Activated CD8-positive, alpha-beta memory T cell treated with anti-CD3 and anti-CD28 coated beads, Interleukin-2, amount 10 ng/mL, durations not matched to agents 7 days and 5 days (primary cell): ENCODE measurements at places on chromosomes 16 and 17. TPM values are rescaled to one million over a fixed set of nuclear protein-coding genes. Genes with fewer than 3 reads are reported as not detected.

- no peaks in the 10 kb centered on the region for H3K27me3 ChIP-seq
- no peaks in the 10 kb centered on the region for H3K4me1 ChIP-seq
- no peaks in the 10 kb centered on the region for H3K36me3 ChIP-seq
- DNase-seq, result no peak
- H3K4me3 ChIP-seq, result no peak overlapping the region
Observed at GRCh38 chr17:47959825-47960655, 2.4 kb upstream of the PRR15L start.

- no peaks in the 10 kb centered on the region for H3K4me1 ChIP-seq
- no peak overlapping the region for H3K4me3 ChIP-seq
- no peak overlapping the region for H3K27ac ChIP-seq
- no peak for DNase-seq
- no peaks in the 10 kb centered on the region for H3K36me3 ChIP-seq
Observed at GRCh38 chr16:14024283-14024682, 46.8 kb upstream of the MRTFB start.

DNA sequence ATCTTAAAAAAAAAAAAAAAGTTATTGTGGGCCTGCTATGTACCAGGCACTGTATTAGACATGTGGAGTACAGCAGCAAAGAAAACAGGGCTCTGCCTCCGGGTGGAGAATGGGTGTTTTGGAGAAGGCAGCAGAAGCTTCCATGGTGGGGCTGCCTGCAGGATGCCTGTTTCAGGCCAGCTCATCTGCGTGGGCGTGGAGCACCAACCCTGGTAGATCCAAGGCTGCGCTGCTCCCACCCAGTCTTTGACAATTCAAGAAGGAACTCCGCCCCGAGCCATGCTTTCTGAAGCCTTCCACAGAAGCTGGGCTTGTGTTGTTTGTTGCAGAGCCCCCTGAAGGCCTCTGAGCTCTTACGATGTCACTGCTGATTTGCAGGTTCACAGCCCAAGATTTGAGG lies 23.2 kb upstream of the CACNG1 start:
- no peak for DNase-seq
- H3K4me1 ChIP-seq, result no peaks in the 10 kb centered on the region
- no peaks in the 10 kb centered on the region for H3K27me3 ChIP-seq
- H3K36me3 ChIP-seq, result no peaks in the 10 kb centered on the region
- no peak overlapping the region for H3K4me3 ChIP-seq
- no peak overlapping the region for H3K27ac ChIP-seq

DNA sequence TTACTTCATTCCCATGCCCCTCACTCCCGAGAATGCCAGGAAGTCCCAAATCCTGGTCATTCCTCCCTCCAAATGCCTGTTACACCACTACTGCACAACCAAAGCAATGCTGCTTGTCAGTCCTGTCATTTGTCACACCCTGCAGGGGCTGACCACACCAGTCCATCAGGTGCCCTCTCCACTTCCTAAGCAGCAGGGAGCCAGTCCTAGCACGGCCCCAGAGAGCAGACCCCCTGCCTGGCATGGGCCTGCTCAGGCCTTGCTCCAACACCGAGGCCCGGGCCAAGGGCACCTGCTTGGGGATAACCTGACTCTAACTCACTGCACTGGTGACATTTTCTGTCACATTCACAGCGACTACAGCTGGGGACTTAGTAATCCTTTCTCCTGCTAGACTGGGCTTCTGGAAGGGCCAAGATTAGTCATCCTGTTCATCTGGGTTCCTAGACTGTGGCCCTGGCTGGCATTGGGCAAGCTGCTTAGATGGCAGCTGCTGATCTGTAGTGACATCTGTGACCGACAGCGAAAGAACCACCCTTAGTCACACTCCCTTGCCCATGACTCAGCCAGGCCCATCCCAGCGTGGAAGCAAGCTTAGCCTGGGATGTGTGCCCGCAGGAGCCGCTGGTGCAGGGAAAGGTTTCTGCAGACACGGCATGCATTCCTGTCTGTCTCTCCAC lies 5.4 kb downstream of the ALYREF start:
- no peaks in the 10 kb centered on the region for H3K27me3 ChIP-seq
- no peak overlapping the region for H3K4me3 ChIP-seq
- H3K4me1 ChIP-seq, result peaks cover 29% of the 10 kb centered on the region

- peaks cover 7% of the 10 kb centered on the region for H3K27me3 ChIP-seq
- H3K27ac ChIP-seq, result no peak overlapping the region
- no peak overlapping the region for H3K4me3 ChIP-seq
- no peaks in the 10 kb centered on the region for H3K36me3 ChIP-seq
Observed at GRCh38 chr16:20987049-20987448, 86.5 kb downstream of the LYRM1 start.

DNA sequence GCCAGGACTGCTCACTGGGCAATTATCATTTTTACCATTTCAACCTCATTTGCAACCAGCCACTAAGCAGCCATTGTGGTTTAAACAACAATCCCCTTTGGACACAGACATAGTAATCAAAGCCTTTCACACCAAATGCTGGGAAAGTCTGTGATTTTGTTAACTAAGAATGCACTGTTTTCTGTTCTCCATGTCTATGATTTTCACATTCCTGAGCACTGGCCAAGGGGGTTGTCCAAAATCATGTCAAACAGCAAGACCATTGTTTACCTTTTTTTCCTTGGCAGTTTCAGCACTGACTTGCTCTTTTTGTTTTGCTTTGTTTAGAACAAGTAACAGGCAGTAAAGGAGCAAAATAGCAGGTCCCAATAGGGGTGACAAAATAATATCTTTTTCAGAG lies 106.3 kb upstream of the SIAH1 start:
- no peak overlapping the region for H3K27ac ChIP-seq
- H3K36me3 ChIP-seq, result no peaks in the 10 kb centered on the region
- no peak overlapping the region for H3K4me3 ChIP-seq
- no peak for DNase-seq
- no peaks in the 10 kb centered on the region for H3K4me1 ChIP-seq

- no peak overlapping the region for H3K4me3 ChIP-seq
- H3K4me1 ChIP-seq, result peaks cover 12% of the 10 kb centered on the region
- no peaks in the 10 kb centered on the region for H3K36me3 ChIP-seq
- peaks cover 8% of the 10 kb centered on the region for H3K27me3 ChIP-seq
Observed at GRCh38 chr17:2958706-2959222, 104.6 kb downstream of the OR1D5 start.

DNA sequence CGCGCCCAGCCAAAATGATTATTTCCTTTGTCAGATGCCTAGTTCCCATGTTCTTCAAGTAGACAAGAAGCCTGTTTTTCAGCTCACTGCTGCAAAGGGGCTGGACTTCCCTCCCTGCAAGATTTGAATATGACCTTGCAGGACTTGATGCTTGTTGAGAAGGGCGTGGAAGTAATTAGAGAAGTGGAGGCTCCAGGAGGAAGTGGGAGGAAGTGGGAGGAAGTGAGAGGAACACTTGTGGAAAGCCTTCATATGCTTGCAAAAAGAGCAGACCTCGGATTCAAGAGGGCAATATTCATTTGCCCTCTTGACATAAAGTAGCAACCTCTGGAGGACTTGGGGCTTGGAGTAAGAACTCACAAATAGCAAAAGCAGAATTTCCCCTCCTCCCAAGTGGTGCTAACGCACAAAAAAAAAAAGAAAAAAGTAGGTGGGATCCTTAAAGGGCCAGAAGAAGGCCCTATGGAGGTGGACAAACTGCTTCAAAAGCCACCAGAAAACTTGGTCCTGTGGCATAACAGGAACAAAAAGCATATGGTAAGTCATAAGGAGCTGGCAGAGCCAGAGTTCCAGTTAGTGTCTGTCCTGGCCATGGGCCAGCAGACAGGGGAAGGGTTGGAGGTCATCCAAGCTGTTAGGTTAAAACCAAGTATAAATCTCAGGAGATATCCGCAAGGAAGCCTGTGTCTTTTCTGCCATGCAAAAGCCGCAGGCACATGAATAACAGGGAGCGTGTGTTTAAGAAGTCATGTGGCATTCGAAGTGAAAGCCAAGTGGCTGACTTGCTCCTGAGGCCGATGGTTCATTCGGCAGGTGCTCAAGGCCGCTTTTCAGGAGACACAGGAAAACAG lies 20.6 kb upstream of the PRKAR1A start:
- H3K36me3 ChIP-seq, result no peaks in the 10 kb centered on the region
- no peak overlapping the region for H3K27ac ChIP-seq
- H3K4me3 ChIP-seq, result no peak overlapping the region
- H3K27me3 ChIP-seq, result peaks cover 3% of the 10 kb centered on the region

DNA sequence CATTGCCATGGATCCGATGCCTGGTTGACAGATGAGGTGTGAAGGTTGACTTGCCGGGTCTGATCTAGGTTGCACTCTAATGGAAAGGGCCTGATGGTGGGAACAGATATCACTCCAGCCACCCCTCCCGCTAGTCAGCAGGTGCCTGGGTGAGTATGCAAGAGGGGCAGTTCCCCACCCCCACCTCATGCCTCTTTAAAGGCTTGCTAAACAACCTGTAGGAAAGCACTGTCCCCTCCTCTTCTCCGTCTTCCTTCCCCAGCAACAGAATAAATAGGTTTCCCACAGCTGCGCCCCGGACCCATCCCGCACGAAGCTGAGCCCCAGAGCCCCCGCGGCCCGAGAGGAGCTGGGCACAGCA lies 746 bp upstream of the TMEM132E start:
- no peak overlapping the region for H3K4me3 ChIP-seq
- DNase-seq, result no peak
- peaks cover 5% of the 10 kb centered on the region for H3K4me1 ChIP-seq
- H3K27ac ChIP-seq, result no peak overlapping the region
- peaks cover 86% of the 10 kb centered on the region for H3K27me3 ChIP-seq
- no peaks in the 10 kb centered on the region for H3K36me3 ChIP-seq

DNA sequence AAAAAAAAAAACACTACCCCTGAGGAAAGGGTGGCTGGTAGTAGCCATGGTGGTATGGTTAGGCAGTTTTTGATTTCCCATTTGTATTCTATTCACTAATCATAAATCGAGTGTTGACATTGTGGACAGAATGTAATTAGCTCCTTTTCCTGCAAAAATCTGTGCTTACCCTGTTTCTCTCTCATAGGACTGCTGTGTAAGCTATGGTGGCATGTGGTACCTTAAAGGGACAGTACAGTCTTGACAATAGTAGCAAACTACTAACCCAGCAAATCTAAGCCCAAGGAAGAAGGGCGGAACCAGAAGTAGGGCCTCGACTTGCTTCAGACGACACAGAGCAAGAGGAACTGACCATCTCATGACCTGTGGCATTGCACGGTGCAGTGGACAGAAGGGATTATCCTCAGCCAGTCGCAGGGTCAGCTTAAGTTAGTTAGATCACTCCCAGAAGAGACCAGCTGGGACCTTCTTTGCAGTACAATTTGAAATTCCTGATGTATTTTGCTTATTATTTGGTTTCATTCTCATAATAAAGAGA lies 36.3 kb downstream of the POLR3E start:
- no peak for DNase-seq
- H3K36me3 ChIP-seq, result peaks cover 72% of the 10 kb centered on the region
- no peaks in the 10 kb centered on the region for H3K27me3 ChIP-seq
- no peak overlapping the region for H3K27ac ChIP-seq
- peaks cover 6% of the 10 kb centered on the region for H3K4me1 ChIP-seq

DNA sequence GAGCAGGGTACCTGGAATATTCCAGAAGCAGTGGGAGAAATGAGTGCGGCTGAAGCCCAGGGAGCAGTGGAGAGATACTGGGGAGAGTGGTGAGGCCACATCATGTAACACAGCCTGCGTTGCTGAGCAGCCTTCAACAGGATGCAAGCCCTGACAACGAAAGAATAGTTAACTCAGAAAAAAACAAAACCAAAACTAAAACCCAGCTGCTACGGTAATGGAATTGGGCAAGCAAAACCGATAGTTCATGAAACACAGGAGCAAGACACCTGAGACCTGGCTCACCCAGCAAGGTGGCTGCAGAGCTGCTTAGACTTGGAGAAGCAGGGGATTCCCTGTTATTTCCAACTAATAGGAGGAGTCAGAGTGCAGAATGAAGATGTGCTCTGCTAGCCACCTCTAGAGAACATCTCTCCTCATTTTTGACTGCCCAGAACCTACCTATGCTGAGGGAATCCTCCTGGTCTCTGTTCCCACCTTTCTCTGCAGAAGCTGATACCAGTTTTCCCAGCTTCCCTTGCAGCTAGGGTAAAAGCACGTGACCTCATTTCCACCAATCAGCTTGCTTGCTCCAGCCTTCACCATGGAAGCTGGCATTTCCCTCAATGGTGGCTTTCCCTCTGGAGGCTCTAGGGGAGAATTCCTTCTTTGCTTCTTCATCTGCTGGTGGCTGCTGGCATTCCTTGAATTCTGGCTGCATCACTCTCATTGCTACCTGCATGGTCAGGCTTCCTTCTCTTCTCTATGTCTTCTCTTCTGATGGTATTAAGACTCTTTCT lies 59.4 kb upstream of the XYLT1 start:
- DNase-seq, result peak; percentile 69
- H3K27me3 ChIP-seq, result no peaks in the 10 kb centered on the region
- H3K36me3 ChIP-seq, result peaks cover 4% of the 10 kb centered on the region
- H3K4me3 ChIP-seq, result peak overlapping the region; percentile 80
- H3K27ac ChIP-seq, result peak overlapping the region; percentile 83

DNA sequence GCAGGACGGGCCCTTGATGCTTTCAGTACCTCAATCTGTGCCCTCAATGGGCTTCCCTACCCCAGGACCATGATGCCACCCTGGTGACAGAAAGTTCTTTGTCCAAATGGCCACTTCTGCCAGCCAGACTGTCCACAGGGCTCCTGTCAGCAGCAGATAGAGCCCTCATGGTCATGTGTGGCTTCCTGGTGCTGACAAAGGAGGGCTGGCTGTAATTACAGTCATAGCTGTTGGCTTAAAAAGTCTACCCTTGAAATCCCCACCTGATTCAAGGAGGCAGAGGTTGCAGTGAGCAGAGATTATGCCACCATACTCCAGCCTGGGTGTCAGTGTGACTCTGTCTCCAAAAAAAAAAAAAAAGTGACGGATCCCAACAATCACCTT lies 3.3 kb downstream of the TRPV2 start:
- DNase-seq, result no peak
- peak overlapping the region; percentile 47 for H3K4me3 ChIP-seq
- H3K27ac ChIP-seq, result peak overlapping the region; percentile 85

DNA sequence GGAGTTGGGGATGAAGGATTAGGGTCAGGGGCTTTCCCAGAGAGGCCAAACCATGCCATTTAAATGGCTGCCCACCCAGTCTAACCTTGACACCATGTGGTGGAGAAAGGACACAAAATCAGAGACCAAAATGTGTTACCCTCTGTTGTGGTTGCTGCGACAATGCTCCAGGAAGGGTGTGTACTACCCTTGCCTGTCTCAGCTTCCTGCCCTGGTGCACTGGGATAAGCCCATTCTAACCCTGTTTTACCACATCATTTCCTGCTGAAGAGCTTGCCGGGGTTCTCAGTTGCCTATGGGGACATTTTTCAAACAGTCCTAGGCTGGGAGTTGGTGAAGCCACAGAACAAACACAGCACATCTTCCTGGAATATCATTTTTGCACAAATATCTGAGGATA lies 4.9 kb downstream of the OR4D1 start:
- peak overlapping the region; percentile 81 for H3K27ac ChIP-seq
- peak overlapping the region; percentile 15 for H3K4me3 ChIP-seq
- H3K27me3 ChIP-seq, result peaks cover 24% of the 10 kb centered on the region
- peaks cover 35% of the 10 kb centered on the region for H3K4me1 ChIP-seq
- DNase-seq, result peak; percentile 80
- H3K36me3 ChIP-seq, result peaks cover 2% of the 10 kb centered on the region

GRCh38 chr17:65018610-65019316 lies 37.8 kb downstream of the GNA13 start:
- H3K4me1 ChIP-seq, result peaks cover 58% of the 10 kb centered on the region
- no peak overlapping the region for H3K27ac ChIP-seq
- no peaks in the 10 kb centered on the region for H3K27me3 ChIP-seq
- no peak for DNase-seq
- H3K4me3 ChIP-seq, result no peak overlapping the region
- H3K36me3 ChIP-seq, result peaks cover 58% of the 10 kb centered on the region

Gene CDT1
- total RNA-seq, result 124 TPM

Gene CCL7
- not detected for total RNA-seq

Gene NHLRC4
- total RNA-seq, result 0.94 TPM

Gene NPIPB13
- total RNA-seq, result 12.8 TPM

Gene SCIMP
- not detected for total RNA-seq

Gene NTN3
- not detected for total RNA-seq

Gene TPSG1
- total RNA-seq, result not detected

Gene NPIPA3
- 0.50 TPM for total RNA-seq
